ENCODE measurements at places on chromosomes 7 and 10. TPM values are rescaled to one million over a fixed set of nuclear protein-coding genes. Genes with fewer than 3 reads are reported as not detected.

Gene MEIG1
- 0.77 TPM for total RNA-seq

Gene BET1
- 26.9 TPM for total RNA-seq

Gene SFTPA2
- total RNA-seq, result 0.11 TPM

GRCh38 chr7:138698281-138698680, 2.9 kb downstream of the SVOPL start:
- DNase-seq, result no peak

DNA sequence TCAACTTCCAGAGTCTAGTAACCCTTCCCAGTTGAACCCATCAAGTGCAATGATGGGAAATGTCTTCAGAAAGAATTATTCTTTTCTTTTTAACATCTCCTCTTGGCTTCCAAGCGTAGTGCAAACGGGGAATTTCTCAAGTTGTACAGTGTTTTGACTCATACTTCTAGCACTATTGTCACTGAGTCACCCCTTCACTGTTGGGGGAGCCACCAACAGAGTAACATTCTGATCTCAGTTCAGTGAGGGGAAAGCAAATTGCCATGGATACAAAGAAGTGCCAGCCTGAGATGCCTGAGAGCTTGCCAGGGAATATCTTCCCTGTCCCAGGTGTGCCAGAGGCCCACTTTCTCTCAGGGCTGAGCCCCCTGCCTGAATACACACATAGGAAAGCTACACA, 31.0 kb downstream of the CYP3A5 start:
- no peak for DNase-seq

DNA sequence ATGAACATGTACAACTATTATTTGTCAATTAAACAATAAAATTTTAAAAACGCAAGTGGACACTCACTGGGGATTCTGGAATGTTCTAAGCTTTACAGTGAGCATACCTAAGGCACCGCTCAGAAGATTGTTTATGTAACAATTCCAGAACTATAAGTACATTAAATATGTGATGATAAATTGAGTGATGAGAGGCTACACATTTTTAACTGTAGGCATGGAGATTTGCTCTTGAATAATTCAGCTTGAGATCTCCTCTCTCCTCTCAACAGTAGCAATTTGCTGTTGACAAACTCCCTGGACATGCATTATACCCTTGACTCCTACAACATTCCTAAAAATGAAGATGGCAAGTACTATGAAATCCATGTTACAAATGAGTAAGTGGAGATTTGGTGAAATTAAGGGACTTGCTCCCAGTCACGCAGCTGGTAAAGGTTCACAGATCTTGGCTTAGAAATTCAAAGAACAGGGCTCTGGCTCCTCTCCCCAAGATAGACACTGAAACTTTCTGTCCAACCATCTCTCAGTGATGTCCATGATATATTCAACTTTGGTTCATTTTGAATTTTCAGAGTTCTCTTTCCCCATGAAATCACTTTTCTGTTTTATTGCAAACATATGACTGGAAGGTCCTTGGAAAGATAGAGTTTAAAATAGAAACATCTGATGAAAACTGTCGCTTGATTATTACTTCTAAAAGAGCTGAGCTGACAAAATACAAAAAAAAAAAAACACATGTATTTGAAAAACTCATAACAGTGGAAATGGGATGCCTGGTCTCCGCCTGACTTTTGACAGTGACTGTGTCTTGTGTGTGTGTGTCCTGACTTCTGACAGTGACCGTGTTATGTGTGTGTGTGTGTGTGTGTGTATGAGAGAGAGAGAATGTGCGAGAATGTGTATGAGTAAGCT, 488.3 kb downstream of the TNS3 start:
- no peak for DNase-seq

DNA sequence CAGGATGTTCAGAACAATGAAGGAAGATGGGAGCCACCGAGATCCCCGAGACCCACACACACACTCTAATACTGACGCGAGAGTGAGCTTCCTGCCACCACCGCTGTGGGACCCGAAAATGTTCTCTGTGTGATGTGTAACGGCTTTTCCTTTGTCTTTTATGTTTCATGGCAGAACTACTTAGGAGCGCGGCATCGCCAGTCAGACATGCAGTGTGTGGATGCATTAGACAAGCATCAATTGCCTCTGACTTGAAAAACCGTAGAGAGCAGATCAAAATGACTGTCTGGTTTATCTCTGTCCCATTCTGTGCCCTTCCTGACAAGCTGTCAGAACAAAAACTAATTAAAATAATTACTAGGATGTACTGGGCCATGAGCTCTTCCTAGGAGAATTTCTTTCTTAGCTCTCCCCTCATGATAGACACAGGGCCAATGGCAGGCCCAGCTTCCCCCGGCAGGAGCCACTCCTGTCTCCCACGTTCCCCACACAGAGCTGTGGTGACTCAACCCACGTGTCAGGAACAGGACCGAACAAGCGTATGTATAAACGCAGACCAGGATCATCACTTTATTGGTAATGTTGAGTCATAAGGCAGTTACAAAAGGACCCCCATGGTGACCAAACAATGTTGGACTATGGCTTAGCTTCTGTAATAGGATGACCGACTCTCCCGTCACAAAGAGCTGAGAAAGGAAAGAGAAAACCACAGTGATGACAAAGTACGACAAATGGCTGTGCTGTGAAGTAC, 705.0 kb downstream of the PARD3 start:
- DNase-seq, result no peak

DNA sequence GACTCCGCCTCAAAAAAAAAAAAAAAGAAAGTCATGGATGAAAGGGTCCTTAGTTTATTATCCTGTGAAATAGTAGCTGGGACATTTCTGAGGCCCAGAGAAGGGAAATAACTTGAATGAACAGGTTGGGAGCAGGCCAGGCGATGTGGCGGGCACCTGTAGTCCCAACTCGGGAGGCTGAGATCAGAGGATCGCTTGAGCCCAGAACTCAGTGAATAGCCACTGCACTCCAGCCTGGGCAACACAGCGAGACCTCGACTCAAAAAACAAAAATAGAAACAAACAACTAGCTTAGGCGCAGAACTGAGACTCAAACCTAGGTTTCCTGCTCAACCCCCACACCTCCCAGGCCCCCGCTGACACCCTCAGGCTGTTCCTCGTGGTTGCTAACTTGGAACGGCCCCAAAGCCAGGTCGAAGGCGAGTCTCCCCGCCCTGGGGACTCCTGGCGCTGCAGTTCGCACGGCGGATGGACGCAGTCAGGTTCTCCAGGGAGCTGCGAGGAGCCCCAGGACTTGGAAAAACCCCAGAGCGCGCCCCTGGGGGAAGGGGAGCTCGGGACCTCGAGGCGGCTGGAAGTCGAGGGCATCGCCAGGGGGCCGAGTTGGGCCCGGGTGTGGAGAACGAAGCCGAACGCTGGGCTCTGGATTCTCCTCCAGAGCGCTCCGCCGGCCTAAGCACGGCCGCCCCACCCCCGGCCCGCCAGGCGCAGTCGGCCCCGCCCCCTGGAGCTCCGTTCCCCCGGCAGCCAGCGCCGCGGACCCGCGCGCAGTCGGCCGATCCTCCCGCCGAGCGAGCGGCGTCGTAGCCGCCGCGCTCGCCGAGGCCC, at the start of gene STOX1:
STOX1 (plus strand) TSS at position 768 of the 828 bp plus-strand sequence. CDS start 93 bp downstream, outside the sequence.
- DNase-seq, result peak; percentile 53

DNA sequence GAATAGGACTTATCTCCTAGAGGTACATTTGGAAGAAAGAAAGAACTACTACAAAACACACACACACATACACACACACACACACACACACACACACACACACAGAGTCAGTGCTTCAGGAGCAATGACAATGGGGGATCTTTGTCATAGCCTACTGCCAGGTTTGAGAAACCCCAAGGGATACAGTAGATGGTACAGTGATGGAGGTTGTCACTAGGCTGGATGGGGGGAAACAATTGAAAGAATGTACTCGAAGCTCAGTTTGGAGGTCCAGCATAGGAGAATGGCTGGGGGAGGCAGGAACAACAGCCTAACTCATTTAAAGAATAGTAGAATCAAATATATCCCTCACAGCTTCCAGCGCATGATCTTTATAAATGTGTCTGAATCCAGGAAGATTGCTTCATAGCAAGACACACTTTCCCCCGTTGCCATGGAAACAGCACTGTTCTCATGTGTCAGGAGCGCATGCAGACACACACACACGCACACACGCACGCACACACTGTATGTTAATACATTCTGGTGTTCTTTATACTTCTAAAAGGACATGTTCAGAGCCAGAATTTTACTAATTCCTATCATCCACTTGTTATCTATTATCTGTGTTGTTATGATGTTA, 32.6 kb upstream of the ZNRF2 start:
- no peak for DNase-seq

DNA sequence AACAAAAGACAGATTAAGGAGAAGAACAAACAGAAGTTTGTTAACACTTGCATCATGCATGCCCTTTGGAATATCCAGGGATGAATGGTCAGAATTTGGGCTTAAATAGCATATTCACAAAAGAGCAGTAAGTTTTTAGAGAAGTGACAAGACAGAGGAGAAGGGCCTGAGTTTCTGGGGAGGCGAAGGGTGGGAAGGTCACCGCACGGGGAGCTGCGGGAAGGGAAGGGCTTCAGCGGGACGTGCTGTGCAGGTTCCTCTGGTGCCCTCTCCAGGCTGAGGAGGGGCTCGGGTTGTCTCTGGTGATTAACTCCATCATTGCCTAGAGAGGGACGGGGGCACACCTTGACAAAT, 10.4 kb upstream of the ZNF22 start:
- peak; percentile 41 for DNase-seq

DNA sequence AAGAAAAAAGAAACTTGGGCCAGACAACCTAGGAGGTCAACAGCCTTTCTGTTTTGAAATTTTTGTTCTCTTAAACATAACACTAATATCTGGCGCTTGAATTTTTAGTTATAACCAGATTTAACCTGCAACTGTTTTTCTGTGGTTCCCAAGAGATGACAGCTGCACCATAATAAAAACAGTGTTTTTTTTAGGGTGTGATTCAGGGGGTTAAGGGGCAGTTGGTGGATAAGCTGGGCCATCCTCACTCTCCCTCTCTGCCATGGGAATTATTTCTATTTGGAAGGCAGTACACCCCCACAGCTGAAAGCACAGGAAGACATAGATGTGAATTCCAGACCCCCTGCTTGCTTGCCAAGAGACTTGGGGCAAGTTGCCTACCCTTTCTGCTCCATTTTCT, 20.1 kb upstream of the TM9SF3 start:
- DNase-seq, result no peak

DNA sequence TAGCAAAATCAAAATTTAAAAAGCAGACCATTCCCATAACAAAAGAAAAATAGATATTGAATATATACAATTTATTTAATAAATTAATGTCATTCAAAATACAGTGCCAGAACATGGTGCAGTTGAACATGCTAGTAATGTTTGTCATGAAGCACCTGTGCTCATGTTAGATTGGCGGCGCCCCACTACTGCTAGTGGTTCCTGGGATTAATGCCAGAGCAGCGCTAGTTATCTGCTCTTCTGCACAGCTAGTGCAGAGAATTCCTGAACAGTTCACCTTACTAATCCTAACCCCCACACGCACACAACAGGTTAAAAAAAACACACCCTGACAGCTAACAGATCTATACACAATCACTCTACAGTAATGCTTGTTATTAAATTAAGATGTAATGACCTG, 23.4 kb downstream of the KBTBD2 start:
- no peak for DNase-seq

DNA sequence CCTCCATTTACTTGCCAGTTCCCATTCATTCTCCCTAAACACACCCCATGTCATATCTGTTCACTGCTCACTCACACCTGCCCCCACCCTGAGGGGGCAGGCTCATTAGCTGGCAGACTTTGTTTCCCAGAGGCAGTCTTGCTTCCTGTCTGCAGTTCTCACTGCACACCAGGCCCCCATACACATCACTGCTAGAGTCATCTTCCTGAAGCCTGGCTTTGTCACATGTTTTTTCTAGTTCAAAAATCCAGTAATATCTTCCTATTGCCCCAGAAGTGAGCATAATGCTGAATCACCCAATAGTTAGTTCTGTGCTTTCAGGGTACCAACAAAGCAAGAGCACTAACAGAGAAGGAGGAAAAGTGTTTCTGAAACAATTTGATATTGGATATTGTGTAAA, 1.9 kb downstream of the LRRC72 start:
- DNase-seq, result no peak

- no peak for DNase-seq
Observed at GRCh38 chr7:120394595-120394994, 121.6 kb downstream of the KCND2 start.

- DNase-seq, result no peak
Observed at GRCh38 chr7:42597300-42597699, 314.6 kb downstream of the C7orf25 start.

DNA sequence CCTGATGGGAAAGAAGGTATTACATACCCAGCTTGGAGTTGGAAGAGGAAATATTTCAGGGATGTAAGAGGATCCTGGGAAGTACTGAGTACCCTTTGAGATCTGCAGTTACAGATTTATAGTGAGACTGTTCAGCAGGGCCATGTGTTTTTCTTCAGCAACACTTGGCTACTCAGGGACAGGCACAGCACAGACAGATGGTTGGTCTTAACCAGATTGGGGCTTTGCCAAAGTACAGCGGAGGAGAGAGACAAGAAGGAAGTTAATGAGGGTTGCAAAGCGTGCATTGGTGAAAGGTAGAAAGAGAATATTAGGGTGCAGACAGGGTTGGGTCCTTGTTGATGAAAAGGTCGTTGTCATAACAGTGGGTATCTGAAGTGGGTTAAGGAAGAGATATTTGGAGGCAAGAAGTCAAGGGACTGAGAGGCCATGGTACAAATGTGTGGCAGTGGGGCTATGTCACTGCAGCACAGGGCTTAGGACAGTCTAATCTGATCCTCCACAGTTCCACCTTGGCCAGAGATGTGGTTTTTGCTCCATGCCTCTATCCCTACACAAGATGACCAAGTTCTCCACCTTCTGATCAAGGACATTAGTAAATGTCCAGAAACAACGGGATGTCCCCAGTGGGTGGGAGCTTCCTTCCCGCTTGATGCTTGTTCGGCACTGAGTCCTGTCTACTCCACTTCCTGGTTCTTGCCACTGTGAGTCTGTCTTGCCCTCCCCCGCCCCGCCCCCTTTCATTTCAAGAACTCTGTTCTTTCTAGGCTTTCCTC, 18.9 kb upstream of the DNAJC1 start:
- no peak for DNase-seq

DNA sequence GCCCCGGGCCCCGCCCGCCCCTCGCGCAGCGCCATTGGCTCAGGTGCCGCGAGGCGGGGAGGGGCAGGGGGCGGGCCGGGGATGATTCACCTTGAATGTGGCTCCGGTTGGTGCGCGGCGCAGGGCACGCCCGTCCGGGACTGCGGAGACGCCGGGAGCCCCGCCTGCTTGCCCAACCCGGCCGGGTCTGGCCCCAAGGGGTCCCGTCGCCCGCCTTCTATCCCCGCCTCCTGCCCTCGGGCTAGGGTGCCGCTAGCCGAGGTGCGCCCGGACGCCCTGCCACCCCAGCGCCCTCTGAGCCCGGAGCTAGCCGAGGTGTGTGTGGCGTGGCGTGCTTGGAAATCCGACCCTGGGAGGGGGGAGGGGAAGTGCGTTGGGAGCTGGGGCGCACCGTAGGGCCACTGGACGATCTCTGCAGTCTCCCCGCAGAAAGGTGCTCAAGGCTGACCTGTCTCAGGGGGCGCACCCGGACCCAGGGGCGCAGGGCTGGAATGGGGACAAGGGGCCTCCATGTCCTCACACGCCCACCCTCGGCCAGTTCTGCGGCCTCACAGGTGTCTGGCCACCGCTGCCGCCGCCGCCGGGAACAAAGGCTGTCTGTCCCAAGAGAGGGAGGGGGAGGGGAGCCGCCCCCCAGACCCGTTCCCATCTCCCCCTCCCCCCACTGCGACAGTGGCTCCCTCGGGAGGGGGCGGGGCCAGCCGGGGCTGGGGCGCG, 168.9 kb downstream of the NRF1 start:
- peak; percentile 72 for DNase-seq

GRCh38 chr7:150958597-150958996, 19.5 kb downstream of the KCNH2 start:
- no peak for DNase-seq

GRCh38 chr10:88108115-88108610, 244.7 kb downstream of the PTEN start:
- no peak for DNase-seq
